Cerebellar nuclear complex (tissue), 1 donor: ENCODE measurements at places on chromosomes 7 and 10.

DNA sequence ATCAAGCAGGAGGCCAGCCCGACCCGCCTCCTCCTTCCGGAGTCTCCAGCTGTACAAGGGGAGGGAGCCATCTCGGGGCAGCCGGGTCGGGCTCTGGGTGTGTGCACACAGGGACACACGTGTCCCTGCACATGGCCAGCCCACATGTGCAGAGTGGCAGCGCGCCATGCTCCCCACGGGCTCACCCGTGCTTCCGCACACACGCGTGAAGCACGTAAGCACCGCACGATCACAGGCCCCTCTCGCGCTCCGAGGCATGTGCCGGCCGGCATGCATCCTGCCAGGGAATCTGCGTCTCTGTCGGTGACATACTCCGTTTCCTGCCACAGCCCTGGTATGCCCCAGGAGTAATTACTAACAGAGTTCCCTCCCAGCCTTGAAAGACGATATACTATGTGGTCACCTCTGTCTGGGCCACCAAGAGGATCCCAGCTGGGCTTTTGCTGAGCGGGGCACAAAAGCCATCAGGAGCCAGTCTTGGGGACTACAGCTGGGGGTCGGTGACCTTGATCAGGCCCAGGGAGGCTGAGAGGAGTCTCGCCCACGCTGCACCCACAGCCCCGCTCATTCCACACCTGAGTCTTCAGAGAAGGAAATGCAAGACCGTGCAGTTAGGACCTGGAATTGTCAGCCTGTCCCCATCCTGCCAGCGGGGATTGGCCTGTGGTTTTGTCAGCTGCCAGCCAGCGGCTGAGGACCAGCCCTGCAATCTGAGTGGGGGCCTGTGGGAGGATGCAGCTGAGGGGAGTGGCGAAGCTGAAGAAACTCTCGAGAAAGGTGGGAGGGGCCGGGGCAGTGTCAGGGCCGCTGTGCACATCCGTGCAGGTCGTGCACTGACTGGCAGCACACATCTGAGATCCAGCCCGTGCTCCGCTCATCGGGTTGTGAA lies 11.0 kb upstream of the LFNG start:
- DNase-seq, result no peak

DNA sequence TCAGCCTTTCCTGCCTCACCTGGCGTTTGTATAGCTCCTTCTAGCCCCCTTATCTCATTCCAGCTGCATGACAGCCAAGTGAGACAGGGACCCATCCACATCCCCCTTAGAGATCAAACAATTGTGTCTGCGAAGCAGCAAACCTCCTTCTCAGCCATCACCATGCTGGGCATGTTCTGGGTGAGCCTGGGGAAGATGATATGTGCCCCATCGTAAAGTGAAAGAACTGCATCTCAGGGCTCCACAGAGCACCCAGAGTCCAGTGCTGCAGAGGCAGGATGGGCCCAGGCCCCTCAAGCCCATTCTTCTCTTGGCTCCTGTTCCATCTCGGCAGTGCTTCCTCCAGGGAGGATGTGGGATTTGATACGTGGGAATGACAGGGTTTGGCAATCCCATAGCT lies 43.2 kb downstream of the FIGNL1 start:
- no peak for DNase-seq

GRCh38 chr10:61775111-61775510 lies 112.4 kb downstream of the CABCOCO1 start:
- no peak for DNase-seq

- DNase-seq, result no peak
Measured at GRCh38 chr10:58734664-58735063, 222.0 kb downstream of the BICC1 start.

GRCh38 chr7:94406696-94407095 lies 12.0 kb downstream of the COL1A2 start:
- no peak for DNase-seq

DNA sequence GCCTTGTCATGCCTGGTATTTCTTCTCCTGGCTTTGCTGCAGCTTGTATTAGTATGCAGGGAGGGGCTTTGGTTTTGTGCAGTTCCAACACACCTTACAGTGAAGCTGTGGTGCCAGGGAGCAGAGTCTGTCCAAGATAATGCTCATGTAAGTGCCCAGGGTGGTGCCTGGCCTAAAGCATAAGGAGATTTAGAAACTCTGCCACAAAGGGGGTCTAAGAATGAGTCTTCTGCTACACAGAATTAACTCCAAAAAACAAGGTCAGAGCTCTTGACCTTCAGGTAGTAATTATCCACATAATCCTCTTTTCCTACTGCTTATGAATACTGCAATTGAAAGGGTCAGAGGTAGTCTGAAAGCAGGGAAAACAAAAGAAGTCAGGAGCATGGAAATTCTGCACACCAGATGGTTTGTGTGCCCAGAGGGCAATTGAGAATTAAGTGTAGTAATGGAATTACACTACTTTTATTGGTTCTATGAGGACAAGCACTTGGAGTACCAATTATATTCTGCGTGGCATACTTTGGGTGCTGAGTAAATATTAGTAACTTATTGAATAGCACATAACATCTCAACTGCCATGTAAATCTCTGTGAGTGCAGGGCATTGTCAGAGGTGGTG lies 121.5 kb downstream of the KAT6B start:
- DNase-seq, result no peak

- DNase-seq, result no peak
Measured at GRCh38 chr10:91073286-91073979, 147.0 kb upstream of the PCGF5 start.

- no peak for DNase-seq
Measured at GRCh38 chr10:24318517-24318916, 109.6 kb downstream of the KIAA1217 start.

GRCh38 chr7:105691680-105692564 lies 110.6 kb upstream of the EFCAB10 start:
- no peak for DNase-seq

- no peak for DNase-seq
Measured at GRCh38 chr10:46272863-46273415, 13.9 kb upstream of the ANTXRL start.

- no peak for DNase-seq
Measured at GRCh38 chr10:34716958-34717357, 98.1 kb downstream of the PARD3 start.

DNA sequence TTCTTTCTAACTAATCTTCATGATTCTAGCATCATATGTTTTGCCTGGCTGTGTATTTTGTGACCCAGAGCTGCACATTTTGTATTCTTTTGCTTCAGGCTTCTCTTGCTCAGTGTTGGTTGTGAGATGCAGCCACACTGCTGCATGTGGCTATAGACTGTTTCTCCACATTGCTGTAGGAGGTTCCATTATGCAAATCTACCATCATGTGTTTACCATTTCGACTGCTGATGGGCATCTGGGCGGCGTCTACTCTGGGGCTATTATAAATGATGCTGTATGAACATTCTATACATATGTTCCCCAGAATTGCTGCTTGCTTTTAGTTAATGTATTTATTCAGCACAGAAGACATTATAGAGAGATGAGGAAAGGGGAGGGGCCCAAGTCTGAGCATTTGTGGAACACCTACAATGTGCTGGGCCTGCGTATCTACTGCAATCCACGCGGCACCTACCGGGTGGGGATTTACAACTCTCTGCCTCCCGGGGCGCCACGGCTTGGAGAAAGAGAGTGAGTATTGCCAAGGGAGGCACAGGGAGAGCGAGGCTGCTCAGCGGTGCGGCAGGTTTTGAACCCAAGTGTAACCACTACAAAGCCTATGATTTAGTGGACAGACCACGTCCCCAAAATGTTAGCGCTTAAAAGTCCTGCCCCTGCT lies 172.5 kb downstream of the PRKAG2 start:
- no peak for DNase-seq

GRCh38 chr7:164882-165660 lies 27.3 kb upstream of the FAM20C start:
- no peak for DNase-seq

GRCh38 chr7:114026486-114027089 lies 107.8 kb upstream of the PPP1R3A start:
- DNase-seq, result no peak

DNA sequence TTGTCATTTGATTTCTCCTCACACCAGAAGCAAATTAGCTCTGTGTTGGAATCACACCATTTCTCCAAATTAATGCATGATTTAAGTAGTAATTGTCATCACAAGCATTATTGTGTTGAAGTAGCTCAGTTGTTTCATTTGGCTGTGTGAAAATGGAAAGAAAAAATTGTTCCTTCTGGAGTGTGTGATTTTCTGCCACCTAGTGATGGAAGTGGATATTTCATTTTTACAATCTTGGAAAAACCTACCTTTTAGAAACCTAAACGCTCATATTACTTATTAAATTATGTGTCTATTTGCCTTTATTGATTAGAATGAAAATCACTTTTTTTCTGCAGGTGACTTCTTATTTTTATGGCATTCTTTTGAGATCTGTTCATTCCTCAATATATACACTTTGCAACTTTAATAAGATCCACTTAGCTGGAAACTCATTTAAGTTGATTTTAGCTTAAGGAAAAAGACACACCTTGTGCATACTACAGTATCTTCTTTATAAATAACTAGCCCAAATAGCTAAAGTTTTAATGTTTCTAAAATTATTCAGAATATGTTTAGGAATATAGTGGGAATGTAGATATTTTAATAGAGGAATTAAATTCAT lies 50.0 kb downstream of the SRI start:
- DNase-seq, result no peak

- DNase-seq, result no peak
Measured at GRCh38 chr10:73597346-73597745, 6.2 kb upstream of the USP54 start.

- no peak for DNase-seq
Measured at GRCh38 chr7:107641676-107642075, 19.0 kb upstream of the SLC26A4 start.

- DNase-seq, result no peak
Measured at GRCh38 chr10:60073781-60074656, 167.7 kb upstream of the CCDC6 start.

- no peak for DNase-seq
Measured at GRCh38 chr10:16483241-16483917, 38.3 kb downstream of the C1QL3 start.

GRCh38 chr10:98212196-98212595 lies 55.8 kb downstream of the LOXL4 start:
- no peak for DNase-seq

GRCh38 chr7:8177109-8177933 lies 84.6 kb downstream of the ICA1 start:
- DNase-seq, result no peak

DNA sequence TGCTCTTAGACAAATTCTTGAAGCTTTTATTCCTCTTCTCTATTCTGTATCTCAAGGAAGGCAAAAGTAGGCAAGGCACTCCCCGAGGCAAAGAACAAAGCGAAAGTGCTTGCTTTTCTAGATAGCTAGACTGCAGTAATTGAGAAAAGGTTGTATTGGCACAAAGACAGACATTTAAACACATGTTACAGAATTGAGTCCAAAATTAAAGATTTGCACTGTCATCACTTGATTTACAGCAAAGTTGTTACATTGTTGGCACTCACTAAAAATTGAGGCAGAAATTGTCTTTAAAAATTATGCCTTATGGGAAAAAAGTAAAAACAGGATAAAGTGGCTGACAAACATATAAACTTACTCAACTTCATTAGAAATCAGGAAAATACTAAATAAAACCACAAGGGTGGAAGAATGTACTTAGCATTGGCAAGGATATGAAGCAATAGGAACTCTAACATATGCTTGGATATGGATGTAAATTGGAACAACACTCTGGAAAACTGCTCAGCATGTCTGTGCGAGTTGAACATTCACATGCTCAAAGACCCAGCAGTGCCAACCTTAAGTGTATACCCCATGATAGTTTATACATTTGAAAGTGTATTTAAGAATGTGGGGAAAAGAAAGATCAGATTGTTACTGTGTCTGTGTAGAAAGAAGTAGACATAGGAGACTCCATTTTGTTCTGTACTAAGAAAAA lies 491.3 kb downstream of the GLRX3 start:
- DNase-seq, result no peak

- DNase-seq, result no peak
Measured at GRCh38 chr10:89314676-89315075, 12.8 kb downstream of the IFIT2 start.

DNA sequence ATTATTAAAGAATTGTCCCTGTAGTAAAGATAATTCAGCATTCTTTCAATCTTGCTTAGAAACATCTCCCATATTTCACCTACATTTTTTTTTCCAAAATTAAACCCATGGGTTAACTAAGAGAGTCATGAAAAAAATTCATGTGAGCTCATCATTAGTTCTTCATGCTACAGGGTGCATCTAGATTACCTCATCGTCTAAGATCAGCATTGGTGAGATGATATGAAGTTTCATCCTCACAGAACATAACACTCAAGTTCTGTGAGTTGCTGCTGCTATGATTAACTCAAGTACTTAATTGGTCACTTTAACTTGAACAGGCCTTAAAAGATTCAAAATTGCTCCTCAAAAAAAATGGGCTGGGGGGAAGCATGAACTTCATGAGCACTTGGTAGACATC lies 50.0 kb downstream of the RAB11FIP2 start:
- no peak for DNase-seq

DNA sequence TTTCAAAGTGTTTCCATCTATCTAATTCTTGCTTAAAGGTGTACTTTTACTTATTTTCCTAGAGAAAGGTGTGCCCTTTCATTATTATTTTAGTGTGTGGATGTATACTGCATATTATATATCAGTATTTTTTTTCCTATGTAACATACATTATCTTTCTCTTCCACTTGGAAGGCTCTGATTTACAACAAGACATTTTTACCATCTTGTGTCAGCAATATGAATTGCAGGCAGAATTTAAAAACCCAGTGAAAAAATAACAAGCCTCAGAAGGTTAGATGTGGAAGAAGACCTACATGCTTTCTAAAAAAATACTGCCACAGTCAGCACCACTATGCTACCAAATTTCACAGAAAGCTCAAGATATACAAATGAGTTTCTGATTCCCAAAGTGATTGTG lies 327.7 kb upstream of the STEAP1 start:
- no peak for DNase-seq

DNA sequence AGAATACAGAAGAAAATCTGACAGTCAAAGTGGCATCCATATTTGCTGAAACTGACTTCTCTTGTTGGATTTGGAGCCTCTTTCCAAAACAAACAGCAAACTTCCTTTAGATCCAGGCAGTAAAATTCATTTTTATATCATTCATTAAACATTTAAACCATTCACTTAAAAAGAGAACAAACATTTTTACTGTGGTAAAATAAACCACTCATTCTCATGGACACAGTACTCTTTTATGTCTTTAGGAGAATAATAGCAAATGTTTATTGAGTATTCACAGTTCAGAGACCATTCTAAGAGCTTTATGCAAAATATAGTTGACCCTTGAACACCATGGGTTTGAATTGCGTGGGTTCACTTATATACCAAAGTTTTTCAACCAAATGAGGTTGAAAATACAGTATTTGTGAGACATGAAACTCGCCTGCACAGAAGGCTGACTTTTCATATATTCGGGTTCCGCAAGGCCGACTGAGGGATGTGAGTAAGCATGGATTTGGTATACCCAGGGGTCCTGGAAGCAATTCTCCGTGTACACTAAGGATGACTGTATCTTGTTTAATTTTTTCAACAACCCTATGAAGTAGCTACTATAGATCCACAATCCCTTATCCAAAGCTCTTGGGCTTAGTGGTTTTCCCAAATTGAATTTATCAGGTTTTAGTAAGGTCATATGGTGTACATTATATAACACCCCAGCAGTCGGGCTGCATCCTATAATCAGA lies 49.1 kb downstream of the ATXN7L1 start:
- DNase-seq, result no peak
